ENCODE measurements at places on chromosomes 6 and 20. TPM values are rescaled to one million over a fixed set of nuclear protein-coding genes. Genes with fewer than 3 reads are reported as not detected.

DNA sequence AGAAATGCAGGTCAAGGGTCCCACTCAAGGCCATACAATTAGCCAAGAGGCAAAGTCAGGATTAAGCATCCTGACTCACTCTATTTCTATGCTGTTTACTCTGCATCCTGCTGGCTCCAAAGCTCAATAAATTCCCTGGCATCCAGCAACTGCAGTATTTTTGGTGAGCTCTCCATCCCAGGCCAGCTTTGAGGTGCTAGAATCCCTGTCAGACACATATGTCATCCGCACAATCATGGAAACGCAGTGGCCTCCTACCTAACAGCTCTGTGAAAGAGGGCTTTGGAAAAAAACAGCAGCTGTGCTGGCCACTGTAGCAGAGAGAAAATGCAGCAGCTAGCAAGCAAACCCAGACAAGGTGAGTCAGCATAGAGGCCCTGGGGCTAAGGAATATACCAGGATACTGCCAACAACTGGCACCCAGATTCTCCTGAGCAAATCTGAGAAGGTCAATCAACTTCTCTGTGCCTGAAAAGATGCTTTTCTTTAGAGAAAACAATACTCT is 58.4 kb downstream of the ANKEF1 start:
- peak; percentile 55 for DNase-seq

DNA sequence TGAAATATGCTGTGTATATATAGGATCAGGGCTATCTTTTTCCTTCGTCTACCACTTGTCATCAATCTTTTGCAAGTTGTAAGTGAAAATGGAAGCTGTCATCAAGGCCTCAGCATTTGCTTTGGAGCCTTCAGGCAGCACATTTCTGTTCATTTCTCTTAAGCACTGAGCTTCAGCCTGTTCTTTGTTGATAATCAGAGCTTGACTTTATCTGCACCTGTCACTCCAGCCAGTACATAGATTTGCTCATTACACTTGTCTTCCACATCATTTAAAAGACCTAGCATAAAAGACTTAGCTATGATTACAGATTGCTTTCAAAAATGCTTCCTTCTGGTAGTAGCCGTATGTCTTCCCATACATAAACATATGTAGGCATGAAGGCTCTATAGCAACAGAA is 189.8 kb upstream of the GRIK2 start:
- DNase-seq: no peak

DNA sequence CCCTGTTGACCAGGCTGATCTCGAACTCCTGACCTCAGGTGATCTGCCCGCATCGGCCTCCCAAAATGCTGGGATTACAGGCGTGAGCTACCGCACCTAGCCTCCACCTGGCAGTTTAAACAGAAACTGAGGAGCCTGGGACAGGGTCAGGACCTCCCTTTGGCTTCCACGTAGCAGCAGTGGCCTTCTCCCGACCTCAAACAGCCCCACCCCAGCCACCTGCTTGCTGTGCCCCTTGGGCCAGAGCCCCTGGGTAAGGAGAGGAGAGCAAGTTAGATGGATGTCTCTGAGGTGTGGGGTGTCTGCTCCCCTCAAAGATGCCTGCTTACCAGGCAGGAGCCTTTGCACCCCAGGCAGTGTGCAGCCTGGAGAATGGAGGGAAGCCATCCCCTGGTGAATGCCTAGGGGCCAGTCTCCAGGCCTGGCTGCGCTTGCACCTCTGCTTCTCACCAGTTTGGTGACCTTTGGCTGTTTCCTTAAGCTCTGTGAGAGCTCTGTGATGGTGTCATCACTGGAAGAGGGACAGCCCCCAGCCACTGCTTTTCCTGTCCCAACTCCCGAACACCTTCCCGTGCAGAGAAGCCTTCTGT is 42.1 kb upstream of the MDFI start:
- DNase-seq: no peak

DNA sequence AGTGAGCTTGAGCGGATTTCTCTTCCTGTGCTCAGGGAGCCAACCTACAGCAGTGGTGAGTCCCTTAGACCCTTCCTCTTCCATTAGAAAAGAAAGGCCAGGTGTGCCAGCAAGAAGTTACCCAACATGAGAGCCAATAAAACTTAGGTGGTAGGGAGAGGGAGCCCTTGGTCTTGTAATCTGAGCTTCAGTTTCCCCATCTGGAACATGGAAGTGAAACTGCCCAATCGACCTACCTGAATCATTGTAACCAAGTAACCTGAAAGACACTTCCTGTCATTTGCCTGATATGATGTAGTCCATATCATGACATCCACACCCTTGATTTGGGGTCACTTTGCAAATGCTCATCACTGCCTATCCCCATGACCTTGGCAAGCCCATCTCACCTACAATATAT is 66.4 kb downstream of the MDGA1 start:
- DNase-seq: no peak

- no peak for DNase-seq
Measured at GRCh38 chr6:3366596-3367413, 90.0 kb downstream of the SLC22A23 start.

DNA sequence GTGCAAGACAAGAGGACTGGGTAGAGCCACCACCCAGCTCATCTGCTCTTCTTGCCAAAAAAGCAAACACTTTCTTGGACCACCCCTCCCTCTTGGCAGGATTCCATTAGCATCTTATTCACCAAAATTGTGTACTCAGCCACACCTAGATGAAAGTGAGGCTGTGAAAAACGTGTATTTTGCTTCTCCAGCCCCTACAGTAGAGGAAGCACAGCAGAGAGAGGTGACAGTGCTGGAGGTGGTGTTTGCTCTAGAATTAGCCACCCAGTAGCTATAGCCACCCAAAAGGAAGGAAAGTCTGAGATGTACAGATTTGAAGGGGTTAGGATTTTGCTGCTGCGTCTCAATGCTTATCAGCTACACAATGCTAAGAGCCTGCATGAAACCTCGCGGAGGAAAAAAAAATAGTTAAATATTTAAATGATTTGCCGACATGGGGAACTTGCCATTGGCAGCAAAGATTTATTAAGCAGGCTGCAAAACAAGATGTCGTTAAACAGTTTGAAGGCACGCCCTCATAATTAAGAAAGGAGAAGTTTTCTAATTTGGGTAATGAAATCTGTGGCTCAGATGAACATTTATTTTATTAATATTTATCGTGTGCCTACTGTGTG is 287.3 kb downstream of the ZNF217 start:
- no peak for DNase-seq

GRCh38 chr20:48002517-48002970 is 217.3 kb upstream of the SULF2 start:
- no peak for DNase-seq

DNA sequence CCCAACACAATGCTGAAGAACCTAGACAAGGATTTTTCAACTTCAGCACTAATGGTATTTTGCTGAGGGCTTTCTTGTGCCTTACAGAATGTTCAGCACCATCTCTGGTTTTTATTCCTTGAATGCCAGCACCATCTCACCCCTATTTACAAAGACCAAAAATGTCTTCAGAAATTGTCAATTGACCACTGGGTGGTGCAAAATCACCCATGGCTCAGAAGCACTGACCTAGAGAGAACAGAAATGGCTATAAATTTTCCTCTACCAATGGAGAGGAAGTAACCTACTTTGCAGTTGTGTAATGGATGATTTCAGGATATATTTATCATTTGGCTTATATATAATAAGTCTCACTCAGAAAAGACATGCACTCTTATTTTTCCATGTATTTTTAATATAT is 431.0 kb upstream of the IRAK1BP1 start:
- peak; percentile 45 for DNase-seq

- no peak for DNase-seq
Measured at GRCh38 chr20:23995905-23996666, 7.5 kb upstream of the GGTLC1 start.

- no peak for DNase-seq
Measured at GRCh38 chr6:158165919-158166416, 2.1 kb downstream of the SERAC1 start.

- peak; percentile 94 for DNase-seq
Measured at GRCh38 chr20:41177636-41178035, 40.3 kb downstream of the PLCG1 start.

DNA sequence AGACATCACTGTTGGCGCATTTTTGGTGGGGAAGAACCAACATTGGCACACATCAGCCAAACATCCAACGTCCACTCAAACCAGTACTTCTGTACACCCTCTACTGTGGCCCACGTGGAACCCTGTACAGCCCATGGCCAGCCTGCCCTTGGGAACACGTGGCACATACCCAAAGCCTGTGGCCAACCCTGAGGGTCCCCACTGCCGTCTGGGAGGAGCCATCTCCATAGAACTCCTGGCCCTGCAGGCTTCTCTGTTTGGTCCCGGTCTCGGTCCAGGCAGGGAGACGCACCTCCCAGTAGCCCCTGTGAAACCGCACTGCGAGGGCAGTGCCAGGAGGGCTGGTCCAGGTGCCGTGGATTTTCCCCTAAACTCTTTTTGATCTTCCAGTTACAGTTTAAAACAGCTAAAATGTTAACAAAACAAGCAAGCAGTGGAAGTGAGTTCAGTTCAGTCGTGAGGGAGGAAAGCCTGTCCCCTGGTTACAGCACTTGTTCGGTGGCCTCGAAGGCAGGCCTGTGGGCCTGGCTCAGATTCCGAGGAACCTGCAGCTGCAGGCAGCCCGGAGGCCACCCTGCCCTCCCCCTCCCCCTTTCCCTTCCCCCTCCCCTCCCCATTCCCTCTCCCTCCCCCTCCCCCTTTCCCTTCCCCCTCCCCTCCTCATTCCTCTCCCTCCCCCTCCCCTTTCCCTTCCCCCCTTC is 233.7 kb downstream of the DLL1 start:
- no peak for DNase-seq

DNA sequence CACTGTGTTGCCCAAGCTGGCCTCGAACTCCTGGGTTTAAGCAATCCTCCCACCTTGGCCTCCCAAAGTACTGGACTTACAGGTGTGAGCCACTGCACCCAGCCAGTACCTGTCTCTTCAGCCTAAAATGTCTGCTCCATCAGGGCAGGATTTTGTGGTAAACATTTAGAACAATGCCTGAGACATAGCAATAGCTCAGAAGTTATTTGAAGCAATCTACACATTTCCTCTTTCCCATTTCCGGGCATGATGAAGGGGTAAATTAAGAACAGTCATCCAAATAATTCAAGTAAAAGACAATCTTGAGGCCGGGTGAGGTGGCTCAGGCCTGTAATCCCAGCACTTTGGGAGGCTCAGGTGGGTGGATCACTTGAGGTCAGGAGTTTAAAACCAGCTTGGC is 69.0 kb upstream of the ZNF217 start:
- DNase-seq: no peak

DNA sequence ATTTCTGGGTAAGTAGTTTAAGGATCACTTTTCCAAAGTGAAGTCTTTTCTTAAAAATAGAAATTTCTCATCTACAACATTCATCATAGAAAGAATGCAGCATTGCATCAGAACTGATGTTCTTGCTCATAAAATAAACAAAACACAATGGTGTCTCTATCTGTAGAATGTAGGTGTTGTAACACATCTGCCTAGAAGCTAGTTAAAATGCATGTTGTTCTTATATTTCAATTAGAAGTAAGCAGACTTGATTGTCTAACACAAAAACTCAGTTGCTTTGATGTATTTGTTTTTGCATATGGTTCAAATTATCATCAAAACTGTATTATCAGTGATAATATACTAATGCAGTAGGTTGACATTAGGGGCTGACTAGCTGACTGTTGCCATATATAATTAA is 654.7 kb upstream of the FLRT3 start:
- DNase-seq: no peak

DNA sequence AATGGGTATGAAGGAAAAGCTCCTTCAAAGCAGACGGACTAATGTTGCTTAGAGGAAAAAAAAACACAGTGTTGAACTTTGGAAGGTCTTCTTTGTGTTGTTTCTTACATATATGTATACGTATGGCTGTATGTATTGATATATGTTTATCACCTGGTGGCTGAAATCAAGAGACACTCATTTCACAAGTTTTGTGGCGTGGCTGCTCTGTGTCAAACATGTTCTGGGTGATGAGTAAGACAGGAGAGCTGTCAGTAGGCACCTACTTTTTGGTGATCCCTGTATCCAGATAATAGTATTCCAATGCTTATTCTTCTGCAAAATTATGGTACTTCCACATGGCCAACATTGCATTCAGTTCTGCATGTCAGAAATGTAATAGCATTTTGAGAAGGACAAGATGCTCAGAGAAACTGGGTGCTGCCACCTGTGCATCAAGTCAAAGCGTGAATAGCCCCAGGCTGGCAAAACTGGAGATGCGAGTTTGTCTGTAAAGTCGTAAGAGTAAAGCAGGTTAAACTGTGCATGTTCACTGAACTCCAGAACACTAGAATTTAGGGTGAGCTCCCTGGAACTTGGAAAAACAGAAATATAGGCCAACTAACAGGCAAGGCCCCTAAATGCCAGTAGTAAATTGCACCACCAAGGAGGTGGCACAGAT is 67.9 kb downstream of the ARMC2 start:
- no peak for DNase-seq

GRCh38 chr6:1860756-1861348 is 251.1 kb downstream of the FOXC1 start:
- no peak for DNase-seq

Gene RNF182
- total RNA-seq: 3.7 TPM

Gene GMDS
- 14.0 TPM for total RNA-seq

Gene PAK5
- not detected for total RNA-seq

Gene REPS1
- total RNA-seq: 25.3 TPM

Gene FKBP1A
- 479 TPM for total RNA-seq

Gene ZSWIM1
- 11.7 TPM for total RNA-seq

Gene LTB
- total RNA-seq: not detected

Gene NMBR
- total RNA-seq: not detected

Gene WFDC8
- total RNA-seq: not detected

Gene TCF15
- total RNA-seq: not detected

Gene C20orf141
- total RNA-seq: not detected

Measured in HFFc6 (cell line).